ENCODE measurements at places on chromosomes 5 and 9.

GRCh38 chr9:90464978-90465377 is 177.6 kb downstream of the DIRAS2 start:
- no peak for DNase-seq

DNA sequence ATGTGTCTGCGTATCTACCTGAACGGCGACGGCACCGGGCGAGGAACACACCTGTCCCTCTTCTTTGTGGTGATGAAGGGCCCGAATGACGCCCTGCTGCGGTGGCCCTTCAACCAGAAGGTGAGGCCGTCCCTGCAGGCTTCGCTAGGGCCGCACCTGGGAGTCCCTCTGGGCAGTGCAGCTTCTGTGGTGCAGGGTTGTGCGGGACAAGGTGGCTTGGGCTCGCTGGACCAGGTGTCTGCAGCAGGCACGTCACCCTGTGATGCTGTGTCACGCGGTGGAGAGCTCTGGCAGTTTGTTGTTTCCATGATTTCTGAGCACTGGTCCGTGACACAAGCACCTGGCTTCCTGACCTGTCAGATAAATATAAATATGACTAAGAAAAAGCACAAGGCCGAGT is 20.7 kb downstream of the FBXW5 start:
- DNase-seq, result no peak

DNA sequence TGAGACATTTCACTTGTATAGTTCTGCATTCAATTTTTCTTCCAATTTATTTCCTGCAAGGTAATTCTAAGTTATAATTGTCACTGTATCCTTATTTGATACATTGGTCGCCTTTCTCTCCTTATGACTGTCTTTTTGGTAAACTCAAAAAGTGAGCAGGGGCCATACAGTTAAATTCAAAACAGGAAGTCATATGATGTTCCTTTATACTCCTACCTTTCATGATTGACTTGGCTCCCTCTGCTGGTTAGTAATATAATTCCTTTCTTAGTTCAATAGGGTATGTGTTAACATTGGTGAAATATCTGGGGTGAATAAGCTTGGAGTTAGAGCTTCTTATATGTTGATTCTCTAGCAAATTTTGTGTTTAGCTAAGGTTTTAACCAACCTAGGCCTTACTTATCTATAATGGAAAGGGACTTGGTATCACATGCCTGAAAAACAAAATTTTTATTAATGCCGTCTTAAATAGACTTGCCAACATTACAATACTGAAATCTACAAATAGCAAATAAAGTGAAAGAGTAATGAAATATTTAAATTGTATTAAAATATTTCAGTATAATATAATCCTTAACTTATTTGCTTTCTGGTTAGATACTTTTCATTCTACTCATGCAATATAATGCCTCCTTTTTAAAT is 6.0 kb upstream of the NIPBL start:
- DNase-seq, result no peak

DNA sequence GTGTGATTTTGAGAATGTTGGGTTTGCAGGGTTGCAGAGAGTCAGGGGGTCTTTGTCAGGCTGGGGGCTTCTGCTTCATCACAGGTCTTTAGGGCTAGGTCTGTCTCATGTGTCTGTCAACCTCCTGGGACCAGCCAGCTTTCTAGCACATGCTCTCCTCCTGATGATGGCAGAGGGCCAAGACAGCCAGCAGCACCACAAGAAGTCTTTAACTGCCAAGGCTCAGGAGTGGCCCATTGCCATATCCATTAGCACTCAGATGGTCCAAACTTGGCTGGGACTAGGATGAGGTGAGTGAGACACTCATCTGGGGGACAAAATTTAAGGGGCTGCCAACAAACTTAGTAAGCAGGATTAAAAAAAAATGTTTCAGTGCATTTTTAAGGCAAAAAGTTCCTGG is 384.2 kb upstream of the CDH10 start:
- no peak for DNase-seq

DNA sequence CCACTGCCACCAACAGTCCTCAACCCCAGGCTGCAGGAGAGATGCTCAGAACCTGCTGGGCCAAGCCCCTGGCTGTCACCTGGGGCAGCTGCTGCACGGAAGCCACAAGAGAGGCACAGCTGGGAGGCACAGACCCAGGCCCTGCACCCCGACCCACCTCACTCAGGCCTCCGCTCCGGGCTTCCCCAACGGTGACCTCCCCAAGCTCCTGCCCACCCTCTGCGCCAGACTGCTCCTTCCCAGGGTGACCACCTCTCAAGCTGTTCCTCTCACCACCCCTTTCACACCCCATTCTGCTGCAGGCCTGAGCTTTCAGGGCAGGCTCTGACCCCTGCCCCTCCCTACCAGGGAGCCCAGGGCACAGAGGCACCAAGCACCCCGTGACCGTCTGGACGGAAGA is 33.0 kb downstream of the VAV2 start:
- DNase-seq, result no peak

- no peak for DNase-seq
Observed at GRCh38 chr9:24144796-24145195, 318.8 kb upstream of the ELAVL2 start.

DNA sequence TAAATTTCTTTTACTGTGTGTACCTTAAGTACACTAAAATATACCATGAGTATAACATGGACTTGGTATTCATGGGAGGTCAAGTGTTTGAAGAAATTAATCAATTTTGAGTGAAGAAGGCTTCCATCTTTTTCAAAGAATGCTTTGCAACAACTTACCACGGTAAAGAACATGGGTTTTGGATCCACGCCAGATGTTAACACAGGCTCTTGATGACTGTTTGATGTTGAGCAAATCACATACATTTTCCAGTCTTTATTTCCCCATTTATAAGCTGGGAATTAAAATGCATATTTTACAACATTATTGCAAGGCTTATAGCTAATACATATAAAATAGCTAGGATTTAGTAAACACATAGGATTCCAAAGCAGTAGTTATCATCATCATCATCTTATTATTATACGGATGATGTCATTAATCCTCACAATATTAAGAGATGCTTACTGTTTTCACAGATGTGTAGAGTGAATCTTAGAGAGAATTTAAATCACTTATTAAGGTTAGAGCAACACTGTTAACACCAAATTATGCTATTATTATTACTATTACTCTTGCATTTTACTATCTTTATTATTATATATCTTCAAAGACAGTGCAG is 362.0 kb downstream of the PRELID2 start:
- DNase-seq, result no peak

DNA sequence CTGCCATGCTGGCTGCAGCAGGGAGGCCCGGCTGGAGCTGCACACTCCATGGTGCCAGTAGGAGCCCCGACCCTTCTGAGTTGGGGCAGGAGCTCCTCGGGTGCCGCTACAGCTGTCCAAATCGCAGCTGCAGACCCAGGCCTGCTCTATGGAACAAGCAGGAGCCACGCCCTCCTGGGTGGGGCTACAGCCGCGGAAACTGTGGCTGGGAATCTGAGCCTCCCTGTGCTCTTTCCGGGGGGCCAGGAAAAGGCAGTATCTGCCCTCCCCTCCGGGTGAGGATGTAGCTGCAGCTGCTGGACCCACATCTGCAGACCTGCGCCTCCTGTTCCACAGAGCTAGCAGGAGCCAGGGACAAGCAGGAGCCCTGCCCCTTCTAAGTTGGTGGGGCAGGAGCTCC is 278.9 kb upstream of the ACTBL2 start:
- no peak for DNase-seq

DNA sequence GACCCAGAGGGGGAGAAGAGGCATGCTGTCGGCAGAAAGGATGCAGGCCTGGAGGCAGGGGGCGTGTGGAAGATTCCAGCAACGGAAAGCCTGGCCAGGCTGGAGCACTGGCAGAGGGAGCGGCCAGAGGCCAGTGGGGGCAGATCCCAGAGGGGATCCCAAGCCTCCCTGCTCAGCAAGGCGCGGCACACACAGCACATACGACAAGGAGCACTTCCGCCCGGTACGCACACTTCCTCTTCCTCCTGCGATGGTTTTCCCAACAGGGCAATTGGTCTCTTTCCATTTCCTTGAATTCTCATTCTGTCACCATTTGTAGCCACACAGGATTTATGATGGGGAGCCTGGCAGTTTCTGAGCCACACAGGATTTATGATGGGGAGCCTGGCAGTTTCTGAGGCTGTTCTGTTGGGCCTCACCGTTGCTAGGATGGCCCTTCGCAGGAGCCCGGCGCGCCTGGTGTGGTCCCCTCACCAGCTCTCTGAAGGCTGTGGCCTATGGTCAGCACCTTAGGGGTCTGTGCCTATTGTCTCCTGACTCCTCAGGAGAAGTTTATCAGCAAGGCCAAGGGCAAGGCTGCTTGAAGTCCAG is 123.5 kb upstream of the RAPGEF1 start:
- DNase-seq, result no peak

DNA sequence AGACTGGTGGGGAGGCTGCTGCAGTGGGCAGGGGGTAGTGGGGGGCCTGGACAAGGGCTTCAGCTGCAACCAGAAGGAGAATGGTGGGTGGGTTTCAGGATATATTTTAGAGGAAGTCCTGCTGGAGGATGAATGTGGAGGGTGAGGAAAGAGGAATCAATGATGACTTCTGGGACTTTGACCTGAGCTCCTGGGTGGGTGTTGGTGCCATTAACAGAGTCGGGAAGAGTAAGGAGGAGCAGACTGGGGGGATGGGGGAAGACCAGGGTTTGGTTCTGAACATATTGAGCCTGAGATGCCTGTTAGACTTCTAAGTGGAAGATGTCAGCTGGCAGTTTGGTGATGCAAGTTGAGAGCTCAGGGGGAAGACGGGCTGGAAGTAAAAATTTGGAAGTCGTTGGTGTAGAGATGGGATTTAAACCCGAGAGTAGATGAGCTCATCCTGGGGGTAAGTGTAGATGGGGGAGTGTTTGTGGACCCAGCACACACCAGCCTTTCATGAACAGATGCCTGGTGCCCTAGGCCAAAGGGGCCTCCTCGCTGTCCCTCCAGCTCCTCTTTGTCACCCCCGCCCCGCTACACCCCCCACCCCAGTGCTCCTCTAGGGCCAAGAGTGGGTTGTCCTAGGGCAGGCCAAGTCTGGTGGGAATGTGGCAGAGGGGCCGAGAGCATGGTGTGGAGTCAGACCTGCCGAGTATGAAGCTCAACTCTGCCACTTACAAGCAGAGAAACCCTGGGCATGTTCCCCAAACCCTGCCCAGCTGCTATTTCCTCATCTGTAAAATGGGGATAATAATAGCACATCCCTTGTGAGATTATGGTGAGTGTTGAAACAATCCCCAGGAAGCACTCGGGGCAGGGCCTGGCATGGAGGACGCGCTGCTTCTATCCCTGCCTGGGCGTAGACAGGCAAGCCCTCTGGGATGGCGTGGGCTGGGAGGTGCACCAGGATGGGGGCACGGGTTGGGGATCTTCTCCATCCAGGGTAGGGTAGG is 4.0 kb downstream of the DNM1 start:
- no peak for DNase-seq
